ENCODE measurements at places on chromosomes 5 and 9.

DNA sequence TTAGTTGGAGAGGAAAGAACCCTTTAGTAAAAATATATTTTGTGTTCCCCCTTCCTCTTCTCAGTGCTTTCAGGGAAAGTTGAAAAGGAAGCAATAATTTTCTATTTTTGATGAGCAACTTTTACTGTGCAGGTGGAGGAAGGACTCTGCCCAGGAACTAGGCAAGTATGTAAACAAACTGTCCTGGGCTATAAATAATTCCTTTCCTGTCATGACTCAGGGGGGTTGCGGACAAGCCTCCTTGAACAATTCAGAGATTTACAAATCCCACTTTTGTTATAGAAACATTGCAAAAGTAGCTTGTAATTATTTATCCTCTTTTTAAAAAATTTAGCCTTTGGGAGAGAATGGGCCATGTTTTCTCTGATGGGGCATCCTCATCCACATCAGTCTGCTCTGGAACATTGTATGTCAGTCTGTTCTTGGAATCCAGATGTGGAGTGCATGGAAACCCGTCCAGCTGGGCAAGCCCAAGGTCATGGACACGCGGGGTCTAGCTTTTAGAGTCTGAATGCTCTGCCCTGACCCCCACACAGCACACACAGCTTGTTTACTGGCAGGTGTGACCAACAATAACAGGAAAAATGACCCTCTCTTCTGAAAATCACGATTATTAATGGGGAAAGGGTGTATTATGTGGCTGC is 127.6 kb downstream of the GADD45G start:
- DNase-seq, result no peak

GRCh38 chr5:61327760-61328753 is 4.0 kb upstream of the ZSWIM6 start:
- DNase-seq, result no peak

- DNase-seq, result no peak
Measured at GRCh38 chr5:150847334-150847695, 994 bp downstream of the IRGM start.

DNA sequence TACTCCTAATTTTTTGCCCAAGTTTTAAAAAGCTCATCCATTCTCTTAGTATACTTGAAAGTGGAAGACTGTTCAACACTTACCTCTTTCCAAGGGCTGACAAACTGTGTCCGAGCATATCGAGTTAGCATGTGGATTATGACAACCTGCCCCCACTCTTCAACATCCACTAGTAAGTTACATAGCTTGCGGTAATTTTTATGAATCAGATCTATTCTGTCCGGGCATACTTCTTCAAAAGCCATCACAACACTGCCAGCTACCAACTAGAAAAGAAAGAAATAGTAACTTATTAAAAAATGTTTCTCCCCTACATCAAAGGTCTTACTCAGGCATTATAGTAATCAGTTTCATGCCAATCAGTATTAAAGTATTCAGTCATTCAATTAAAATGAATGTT is 78.5 kb downstream of the AP3B1 start:
- DNase-seq, result no peak

DNA sequence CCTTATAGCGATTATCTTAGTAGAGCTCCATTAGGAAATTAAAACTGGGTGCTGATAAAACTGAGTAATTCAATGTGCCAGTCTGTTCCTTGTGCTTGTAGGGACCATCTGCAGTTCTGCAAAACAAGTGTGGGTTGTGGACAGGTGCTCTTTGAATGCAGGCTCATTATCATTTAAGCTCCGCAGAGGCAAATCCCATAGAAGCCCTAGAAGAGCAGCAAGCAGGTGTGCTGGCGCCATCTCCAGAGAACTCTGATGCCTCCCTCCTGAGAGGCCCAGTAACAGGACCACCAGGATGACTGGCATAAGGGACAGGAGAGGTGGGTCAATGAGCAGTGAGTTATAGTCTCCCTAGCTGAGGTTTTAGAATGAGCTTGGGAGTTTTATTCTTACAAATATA is 1342.4 kb upstream of the DMAC1 start:
- DNase-seq, result no peak

GRCh38 chr5:150575745-150576448 is 64.6 kb upstream of the SYNPO start:
- no peak for DNase-seq

DNA sequence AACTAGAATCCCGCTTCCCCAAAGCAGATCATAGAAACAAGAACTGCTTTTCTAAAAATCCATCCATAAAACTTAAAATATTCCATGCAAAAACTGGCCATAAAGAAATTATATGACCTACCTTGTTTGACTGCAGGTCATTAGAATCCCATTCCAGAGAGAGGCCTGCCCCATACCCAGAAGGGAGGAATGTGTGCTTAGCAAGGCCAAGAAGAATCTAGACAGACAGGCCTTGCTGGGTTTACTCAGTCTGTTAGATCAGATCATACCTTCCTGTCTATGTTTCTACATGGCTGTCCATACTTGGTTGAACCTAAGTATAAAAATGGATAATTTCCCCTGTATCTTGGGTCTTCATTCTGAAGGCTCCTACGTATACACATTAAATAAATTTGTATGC is 358.8 kb upstream of the TRPC7 start:
- DNase-seq, result no peak

- no peak for DNase-seq
Measured at GRCh38 chr9:99405359-99405758, 183.3 kb downstream of the SEC61B start.

GRCh38 chr5:80117446-80117845 is 82.3 kb downstream of the THBS4 start:
- no peak for DNase-seq

DNA sequence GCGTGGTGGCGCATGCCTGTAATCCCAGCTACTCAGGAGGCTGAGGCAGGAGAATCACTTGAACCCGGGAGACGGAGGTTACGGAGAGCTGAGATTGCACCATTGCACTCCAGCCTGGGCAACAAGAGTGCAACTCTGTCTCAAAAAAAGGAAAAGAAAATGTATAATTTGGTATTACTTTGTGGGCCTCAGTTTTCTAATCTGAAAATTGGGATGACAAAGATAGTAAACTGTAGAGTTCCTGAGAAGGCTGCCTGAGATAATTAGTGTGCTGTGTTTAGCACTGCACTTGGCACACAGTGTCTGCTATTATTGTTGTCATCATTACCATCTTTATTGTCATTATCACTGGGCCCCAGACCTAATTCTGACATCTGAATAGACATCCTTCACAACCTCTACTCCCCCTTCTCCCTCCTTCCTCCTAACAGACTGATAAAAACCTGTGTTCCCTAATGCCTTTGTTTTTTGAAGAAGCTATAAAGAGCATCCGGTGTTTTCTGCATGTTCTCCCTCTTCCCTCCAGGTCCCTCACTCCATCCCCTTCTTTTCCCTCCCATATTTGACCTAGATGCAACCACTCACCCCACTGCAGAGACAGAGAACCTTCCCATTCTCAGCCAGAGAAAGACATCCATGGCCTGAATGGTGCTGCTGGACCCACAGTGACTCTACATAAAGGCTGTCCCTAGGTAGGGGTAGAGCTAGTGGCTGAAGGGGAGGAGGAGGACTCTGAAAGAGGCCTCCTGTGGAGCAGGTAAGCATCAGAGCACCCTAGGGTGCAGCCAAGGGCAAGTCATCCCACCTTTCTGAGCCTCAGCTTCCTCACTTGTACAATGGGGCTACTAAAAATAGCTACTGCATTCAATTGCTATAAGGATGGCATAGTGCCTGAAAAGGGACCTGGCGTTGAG is 15.7 kb upstream of the CYSTM1 start:
- DNase-seq, result no peak

- DNase-seq, result no peak
Measured at GRCh38 chr5:180345186-180345585, 8.0 kb downstream of the GFPT2 start.

- no peak for DNase-seq
Measured at GRCh38 chr5:124740991-124741583, 5.4 kb downstream of the ZNF608 start.

DNA sequence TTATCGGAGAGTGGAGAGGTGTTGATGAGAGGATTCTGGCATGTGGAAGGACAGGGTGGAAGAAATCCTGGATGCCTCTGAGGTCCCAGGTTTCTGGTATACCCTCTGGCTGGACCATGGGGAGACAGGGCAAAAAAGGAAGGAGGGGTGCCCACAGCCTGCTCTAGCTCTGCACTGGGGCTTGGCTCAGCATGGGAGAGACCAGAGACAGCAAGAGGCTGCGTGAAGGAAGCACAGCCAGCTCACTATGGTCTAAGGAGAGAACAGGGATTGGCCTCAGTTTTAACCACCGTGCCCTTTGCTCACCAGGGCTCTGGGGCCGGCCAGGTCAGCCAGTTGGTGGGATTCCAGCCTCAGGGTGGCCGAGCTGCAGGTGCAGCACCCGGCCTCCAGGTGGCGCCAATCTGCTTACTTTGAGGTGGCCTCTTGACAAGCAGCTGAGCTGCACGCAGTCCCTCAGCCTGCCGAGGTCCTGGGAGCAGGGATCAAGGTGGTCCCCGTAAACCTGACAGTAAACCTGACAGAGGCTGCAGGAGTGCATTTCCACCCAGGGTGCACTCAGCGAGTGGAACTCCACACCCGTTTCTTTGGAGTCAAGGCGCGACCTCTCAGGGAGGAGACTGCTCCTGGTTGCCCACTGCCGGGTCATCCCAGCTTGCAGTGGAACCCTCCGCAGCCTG is 25.0 kb upstream of the SPTLC1 start:
- DNase-seq, result peak; percentile 69

DNA sequence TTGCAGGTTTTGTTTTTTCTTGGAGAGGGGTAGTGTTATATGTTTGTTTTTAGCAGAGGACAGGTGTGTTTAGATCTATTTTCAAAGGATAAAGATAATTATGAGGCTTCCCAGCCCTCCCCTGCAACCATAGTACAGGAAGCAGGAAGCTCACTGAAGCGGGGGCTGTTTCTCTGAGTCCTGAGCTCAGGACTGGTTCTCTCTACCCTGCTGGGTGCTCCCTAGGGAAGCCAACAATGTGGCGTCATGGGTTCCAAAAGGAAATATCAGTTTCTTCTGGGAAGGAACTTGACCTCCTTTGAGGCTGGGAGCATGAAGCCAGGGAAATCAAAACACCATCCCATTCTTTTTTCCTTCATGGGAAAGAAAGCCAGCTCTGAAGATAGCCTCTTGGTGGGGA is 62.2 kb downstream of the RAD23B start:
- DNase-seq, result no peak

GRCh38 chr5:119614838-119615237 is 14.5 kb upstream of the FAM170A start:
- DNase-seq, result no peak

All from T-helper 9 cell (primary cell).